ENCODE measurements at places on chromosomes 5 and 9.

GRCh38 chr5:3347741-3348140 is 247.9 kb upstream of the IRX1 start:
- DNase-seq: no peak

DNA sequence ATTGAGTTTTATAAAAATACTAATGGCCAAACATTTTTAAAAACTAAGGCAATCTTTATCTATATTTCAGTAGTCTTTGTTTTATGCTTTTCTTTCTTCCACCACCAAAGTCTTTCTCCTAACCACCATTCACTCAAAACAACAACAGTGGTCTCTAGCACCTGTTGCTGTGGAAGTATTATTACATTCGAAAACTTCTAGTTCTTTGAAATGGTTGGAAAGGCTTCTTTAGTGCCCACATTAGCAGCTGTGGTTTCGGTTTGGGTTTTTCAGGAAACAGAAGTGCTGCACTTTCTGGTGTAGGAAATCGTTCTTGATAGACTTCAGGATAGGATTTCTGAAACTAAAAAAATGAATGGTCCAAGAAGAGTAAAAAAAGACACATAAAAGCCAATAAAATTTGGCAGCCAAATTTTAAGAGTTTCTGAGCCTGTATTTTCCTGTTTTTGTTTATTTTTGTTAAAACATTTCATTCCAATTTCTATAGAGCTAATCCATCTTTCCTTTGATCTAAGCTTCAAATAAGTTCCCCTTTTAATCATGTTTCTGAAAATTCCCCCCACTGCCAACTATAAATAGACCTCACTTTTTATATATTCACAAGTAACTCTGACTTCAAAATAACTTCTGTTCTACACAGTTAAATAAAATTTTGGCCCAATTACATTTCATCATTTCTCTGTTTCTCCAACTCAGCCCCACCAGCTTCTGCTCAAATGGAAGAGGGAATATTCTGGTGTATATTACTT is 102.2 kb downstream of the DEPDC1B start:
- no peak for DNase-seq

GRCh38 chr5:13648822-13649221 is 295.7 kb downstream of the DNAH5 start:
- no peak for DNase-seq

DNA sequence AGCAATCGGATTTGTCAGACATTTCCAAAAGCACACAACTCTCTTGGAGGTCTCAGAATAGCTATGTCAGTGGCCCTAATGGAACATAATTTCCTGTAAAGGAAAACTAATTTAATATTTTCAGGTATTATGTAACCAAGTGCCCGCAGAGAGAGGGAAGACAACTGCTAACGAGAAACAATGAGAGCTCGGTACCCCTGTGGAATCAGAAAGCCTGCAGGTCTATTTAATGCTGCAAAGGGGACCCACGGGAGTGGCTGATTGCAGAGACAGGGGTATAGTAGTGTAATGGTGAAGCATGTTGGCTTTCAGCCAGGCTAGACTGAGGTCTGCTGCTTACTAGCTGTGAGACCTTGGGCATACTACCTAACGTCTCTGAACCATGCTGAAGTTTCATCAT is 508.1 kb upstream of the BRINP1 start:
- no peak for DNase-seq
